ENCODE measurements at places on chromosomes 12 and 14. TPM values are rescaled to one million over a fixed set of nuclear protein-coding genes. Genes with fewer than 3 reads are reported as not detected.

DNA sequence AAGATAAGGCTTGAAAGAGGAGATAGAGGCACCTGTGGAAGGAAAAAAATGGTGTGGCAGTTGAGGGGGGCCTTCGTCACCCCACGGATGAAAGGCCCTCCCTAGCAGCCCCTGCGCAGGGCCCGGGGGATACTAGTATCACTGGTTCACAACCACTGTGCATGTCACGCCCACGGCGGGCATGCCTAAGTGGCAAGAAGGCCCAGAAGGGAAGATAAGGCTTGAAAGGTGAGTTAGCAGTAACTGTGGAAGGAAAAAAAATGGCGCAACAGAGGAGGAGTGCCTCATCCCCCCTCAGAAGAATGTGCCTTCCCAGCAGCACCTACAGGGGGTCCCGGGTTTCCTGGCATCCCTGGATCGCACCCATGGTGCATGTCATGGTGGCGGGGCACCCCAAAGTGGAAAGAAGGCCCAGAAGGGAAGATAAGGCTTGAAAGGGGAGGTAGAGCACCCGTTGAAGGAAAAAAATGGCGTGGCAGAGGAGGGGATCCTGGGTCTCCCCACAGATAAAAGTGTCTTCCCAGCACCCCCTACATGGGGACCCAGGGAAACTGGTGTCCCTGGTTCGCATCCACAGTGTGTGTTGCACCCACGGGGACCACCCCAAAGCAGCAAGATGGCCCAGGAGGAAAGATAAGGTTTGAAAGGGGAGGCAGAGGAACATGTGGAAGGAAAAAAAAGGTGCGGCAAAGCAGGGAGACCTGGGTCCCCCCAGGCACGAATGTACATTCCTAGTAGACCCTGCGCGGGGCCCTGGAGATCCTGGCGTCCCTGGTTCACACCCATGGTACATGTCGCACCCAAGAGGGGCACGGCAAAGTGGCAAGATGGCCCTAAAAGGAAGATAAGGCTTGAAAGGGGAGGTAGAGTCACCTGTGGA, 279.2 kb downstream of the ALG10 start:
- no peaks in the 10 kb centered on the region for H3K4me1 ChIP-seq
- no peaks in the 10 kb centered on the region for H3K27me3 ChIP-seq
- H3K4me3 ChIP-seq, result no peak overlapping the region

DNA sequence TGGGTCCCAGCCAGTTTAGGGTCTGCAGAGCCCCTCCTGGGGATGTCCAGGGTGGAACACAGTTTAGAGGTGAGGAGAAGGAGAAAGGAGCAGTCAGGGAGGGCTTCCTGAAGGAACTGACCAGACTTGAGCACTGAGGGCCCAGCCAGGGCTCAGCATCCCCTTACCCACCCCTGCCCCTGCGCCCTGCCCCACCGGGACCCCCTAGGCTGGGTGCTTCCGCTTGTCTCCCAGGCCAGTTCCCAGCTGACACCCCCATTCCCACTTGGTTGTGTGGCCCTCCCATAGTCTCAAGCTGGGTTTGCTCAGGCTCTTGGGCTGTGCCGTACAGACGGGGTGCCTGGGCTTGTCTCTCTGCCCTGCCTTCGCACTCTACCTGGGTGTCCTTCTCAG, 26.3 kb upstream of the KIF26A start:
- H3K27me3 ChIP-seq, result peaks cover 16% of the 10 kb centered on the region
- peaks cover 9% of the 10 kb centered on the region for H3K4me1 ChIP-seq
- no peak overlapping the region for H3K4me3 ChIP-seq
- no peak for DNase-seq
- H3K36me3 ChIP-seq, result no peaks in the 10 kb centered on the region

DNA sequence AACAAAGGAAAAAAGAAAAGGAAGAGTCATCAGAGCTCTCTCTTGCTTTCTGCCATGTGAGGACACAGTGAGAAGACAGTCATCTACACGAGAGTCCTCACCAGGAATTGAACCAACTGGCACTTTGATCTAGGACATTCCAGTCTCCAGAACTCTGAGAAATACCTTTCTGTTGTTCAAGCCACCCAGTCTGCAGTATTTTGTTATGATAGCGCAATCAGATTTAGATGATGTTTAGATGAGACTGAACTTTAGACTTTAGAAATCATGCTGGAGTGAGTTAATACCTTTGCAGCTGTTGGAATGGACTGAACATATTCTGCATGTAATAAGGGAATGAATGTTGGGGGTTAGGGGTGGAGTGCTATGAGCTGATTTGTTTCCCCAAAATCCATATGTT, 28.1 kb upstream of the RAB21 start:
- H3K27ac ChIP-seq, result no peak overlapping the region
- no peaks in the 10 kb centered on the region for H3K27me3 ChIP-seq
- no peaks in the 10 kb centered on the region for H3K4me1 ChIP-seq
- no peak overlapping the region for H3K4me3 ChIP-seq
- H3K36me3 ChIP-seq, result no peaks in the 10 kb centered on the region

The TESPA1 gene
- total RNA-seq, result not detected

The OR11H7 gene
- not detected for total RNA-seq

The TAS2R7 gene
- not detected for total RNA-seq

The LEMD3 gene
- total RNA-seq, result 31.7 TPM
